Fibroblast of villous mesenchyme (primary cell): ENCODE measurements at places on chromosomes 13 and 19. TPM values are rescaled to one million over a fixed set of nuclear protein-coding genes. Genes with fewer than 3 reads are reported as not detected.
A peak's percentile ranks its signal among the peaks of the same experiment; 100 is the strongest.

DNA sequence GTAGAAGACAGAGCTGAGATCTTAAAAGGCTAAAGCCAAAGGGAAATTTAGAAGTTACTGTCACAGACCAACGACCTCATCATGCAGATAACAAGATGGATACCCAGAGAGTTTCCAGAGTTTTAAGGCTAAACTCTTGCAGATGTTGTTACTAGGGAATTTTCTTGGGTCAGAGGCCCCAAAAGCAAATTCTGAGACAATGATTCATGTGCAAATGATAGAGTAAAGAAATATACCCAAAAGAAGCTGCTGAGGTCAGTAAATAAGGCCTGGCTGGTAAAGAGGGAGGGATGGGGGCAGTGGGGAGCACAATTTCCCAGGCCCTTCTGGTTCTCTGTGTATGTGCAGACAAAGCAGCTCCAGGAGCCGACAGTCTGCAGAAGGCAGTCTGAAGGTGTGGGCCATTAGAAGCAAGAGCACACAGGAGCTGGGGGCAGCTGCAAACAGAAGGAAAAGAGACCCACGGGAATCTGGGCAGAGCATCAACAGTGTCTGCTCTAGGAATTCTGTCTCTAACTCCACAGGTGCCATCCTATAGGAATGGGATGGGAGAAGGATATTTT is 330.8 kb downstream of the TBC1D4 start:
- peak; percentile 62 for DNase-seq

DNA sequence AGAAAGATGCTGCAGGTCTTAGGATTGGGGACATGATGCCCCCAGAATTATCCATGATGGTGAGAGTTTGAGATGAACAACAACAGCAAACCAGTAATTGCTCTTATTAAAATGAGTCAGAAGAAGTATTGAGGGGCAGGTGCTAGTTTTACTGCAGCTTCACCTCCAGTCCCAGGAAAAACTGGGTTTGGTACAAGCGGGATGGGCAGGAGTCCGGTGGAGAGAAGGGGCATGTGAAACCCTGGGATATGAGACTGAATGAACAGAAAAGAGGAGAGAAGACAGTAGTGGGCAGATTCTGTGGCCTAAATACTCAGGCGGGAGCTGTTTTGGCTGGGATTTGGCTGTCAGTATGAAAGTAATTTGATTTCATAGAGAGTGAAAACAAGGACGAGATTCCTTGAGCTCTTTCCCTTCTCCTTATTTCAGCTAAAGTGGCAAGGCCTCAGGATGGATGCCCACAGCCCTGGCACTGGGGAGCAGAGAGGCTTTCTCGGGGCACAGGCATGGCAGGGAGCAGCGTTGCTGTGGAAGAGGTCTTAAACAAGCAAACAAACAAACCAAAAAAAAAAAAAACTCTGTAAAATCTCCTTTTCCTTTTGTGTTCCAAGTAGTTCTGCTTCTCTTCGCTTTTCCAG is 30.7 kb downstream of the NFIX start:
- no peak for DNase-seq

GRCh38 chr13:88717946-88718345 is 1046.8 kb downstream of the SLITRK5 start:
- no peak for DNase-seq

REXO1 gene
- 11.2 and 15.8 TPM in 2 replicates for total RNA-seq

CRTC1 gene
- 2.2 and 2.3 TPM in 2 replicates for total RNA-seq

GRCh38 chr13:109939180-109939579 is 152.8 kb upstream of the IRS2 start:
- DNase-seq, result no peak
